ENCODE measurements at places on chromosomes 3 and 15.

- peak; percentile 68 for DNase-seq
These were observed 397.4 kb downstream of the OTOL1 start for GRCh38 chr3:161893972-161894371.

DNA sequence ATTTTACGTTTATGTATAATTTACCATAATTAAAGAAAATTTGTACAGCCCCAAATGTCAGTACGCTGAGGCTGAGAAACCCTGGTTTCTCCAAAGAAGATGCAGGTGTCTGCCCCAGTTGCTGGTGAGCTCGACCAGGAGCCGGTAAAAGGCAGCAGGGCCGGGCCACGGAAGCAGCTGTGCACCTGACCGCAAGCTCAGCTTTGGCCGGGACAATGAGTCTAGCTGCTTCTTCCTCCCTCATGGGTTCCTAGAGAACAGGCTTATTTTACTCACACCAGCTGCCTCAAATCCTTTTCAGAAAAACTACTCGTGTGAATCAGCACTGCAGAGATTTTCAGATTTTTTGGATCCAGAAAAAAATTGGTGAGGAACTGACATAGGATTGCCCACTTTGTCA is 18.0 kb upstream of the ZXDC start:
- DNase-seq, result no peak

GRCh38 chr15:25860885-25861866 is 2.0 kb downstream of the ATP10A start:
- DNase-seq, result peak; percentile 39

- no peak for DNase-seq
These were observed 465.2 kb downstream of the IL5RA start for GRCh38 chr3:2645001-2645400.

DNA sequence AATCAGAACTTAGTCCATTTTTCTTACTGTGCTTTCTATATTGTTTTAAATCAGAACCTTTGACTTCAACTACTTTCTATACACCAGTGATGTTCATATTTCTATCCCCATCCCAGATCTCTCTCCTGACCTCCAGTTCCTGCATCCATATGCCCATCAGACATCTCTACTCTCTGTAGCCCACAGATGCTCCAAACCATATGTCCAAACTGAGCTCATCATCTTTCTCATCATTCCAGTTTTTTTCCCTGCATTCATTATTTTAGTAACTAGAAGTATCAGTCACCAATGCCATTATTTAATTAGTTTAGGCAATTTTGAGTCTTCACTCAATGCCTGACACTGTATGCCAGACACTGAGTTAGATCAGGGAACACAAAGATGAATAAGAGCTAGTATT is 25.4 kb upstream of the IL16 start:
- no peak for DNase-seq

DNA sequence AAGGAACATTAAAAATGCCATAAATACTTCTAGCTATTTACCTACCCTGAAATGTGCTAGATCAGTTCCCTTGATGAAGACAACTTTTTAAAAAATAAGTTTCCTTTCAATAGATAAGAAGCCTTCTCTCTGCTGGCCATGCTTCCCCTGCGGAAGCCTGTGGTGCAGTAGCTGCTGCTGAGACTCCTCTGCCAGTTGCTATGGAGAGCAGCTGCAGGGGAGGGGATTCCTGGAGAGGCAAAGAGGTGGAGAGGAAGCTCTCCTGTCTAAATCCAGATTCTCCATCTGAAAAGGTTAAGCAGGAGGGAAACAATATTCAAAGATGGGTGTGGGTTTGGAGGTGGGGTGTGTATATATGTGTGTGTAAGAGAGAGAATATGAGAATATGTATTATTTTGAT is 69.8 kb upstream of the BFSP2 start:
- no peak for DNase-seq

DNA sequence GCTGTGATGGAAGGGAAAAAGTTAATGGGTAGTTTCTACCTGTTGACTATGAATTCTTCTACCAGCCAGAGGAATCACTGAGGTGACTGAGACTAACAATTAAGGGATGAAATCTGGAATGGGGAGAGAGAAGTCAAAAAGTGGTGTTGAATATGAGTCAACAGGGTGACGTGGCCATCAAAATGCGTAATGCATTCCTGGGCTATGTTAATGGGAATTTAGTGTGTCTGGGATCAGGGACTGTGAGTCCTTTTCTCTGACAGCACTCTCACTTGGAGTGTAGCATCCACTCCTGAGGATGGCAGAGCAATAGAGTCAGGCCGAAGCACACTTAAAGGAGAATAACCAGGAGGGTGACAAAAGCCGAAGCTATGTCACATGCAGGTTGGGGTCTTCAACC is 60.4 kb downstream of the MESD start:
- peak; percentile 87 for DNase-seq

DNA sequence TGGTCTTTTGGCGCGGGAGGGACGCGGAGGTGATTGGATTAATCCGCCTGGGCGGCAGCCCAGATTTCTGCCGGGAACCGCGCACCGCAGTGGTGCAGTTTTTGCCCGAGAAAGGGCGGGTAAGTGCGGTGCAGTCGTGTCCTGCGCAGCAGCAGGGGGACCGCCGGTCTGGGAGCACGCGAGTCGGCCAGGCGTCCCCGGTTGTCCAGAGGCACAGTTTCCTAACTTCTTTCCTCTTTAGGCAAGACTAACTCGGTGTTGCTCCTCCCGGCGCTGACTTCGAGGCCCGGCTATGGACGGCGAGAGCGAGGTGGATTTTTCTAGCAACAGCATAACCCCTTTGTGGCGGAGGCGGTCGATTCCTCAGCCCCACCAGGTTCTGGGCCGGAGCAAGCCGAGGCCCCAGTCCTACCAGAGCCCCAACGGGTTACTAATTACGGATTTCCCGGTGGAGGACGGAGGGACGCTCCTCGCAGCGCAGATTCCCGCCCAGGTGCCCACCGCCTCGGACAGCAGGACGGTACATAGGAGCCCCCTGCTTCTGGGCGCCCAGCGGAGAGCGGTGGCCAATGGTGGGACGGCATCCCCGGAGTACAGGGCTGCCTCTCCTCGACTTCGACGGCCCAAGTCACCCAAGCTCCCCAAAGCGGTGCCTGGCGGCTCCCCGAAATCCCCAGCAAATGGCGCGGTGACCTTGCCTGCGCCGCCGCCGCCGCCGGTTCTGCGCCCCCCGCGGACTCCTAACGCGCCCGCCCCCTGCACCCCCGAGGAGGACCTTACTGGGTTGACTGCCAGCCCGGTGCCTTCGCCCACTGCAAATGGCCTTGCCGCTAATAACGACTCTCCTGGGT is 736 bp downstream of the ARHGEF26 start:
- DNase-seq, result peak; percentile 36

- DNase-seq, result peak; percentile 37
These were observed 155.9 kb upstream of the FEZF2 start for GRCh38 chr3:62529230-62529629.

- peak; percentile 7 for DNase-seq
These were observed at the start of gene PARP15 for GRCh38 chr3:122577409-122578031. Gene PARP15, plus strand, starts transcription at chr3:122577650. Its CDS starts 18 bp downstream, at chr3:122577668.

DNA sequence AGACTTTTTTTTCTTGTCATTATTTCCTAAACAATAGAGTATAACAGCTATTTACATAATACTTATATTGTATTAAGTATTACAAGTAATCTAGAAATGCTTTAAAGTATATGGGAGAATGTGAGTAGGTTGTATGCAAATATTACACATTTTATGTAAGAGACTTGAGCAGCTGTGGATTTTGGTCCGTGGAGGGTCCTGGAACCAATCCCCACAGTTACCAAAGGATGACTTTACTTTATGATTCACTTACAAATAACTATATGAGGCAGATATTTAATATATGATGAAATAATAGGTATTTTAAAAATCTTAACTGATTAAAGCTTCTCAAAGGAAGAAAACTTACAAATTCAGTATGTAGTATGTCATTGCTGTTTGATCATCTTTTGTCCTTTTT is 56.3 kb downstream of the PPP2R3A start:
- DNase-seq, result peak; percentile 63

DNA sequence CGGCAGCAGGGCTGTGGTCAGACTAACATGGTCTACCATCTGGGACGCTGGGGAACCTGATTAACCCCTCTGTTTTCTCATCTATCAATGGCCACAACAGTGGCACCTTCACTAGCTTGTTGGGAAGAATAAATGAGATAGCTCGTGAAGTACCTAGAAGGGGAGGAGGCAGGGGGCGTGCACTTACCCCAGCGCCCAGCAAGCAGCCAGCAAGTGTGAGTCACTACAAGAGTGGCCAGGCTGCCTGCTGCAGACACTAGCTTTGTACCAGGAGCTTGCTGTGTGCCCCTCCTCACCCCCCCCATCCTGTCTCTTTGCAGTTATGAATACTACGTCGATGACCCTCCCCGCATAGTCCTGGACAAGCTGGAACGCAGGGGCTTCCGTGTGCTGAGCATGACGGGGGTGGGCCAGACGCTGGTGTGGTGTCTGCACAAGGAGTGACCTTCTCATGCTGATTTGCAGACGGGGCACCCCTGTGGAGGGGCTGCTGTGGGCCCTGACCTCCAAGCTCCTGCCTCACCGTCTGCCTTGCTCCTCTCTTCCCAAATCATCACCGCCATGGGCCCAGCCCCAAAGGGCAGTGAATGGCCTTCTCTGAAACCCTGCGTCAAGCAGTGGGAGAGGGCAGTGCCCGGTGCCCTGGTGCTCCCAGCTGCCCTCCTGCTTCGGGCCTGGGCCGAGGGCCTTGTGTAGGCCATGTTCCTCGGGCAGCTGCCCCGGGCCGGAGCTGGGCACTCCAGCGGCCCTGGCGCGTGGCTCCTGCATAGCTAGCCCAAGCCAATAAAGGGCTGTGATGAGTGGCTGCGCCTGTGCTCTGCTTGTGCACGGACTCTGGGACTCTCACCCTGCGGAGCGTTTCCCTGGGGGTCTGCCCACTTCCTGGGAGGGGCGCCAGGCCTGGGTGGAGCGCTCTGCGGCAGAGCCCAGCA is 2.6 kb upstream of the C15orf62 start:
- DNase-seq, result no peak

- no peak for DNase-seq
These were observed 130.6 kb downstream of the TPRA1 start for GRCh38 chr3:127459891-127460290.

- DNase-seq, result no peak
These were observed 735 bp downstream of the STIMATE start for GRCh38 chr3:52896613-52897012.

DNA sequence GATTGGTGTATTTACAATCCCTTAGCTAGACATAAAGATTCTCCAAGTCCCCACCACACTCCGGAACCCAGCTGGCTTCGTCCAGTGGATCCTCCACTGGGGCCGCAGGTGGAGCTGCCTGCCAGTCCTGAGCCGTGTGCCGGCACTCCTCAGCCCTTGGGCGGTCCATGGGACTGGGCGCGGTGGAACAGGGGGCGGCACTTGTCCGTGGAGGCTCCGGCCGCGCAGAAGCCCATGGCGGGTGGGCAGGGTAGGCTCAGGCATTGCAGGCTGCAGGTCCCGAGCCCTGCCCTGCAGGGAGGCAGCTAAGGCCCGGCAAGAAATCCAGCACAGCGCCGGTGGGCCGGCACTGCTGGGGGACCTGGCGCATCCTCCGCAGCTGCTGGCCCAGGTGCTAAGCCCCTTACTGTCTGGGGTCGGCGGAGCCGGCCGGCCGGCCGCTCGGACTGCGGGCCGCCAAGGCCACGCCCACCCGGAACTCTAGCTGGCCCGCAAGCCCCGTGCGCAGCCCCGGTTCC is 3.5 kb upstream of the RNU5B-1 start:
- DNase-seq, result no peak

- DNase-seq, result peak; percentile 38
These were observed 162.3 kb downstream of the PGPEP1L start for GRCh38 chr15:98845138-98845884.

DNA sequence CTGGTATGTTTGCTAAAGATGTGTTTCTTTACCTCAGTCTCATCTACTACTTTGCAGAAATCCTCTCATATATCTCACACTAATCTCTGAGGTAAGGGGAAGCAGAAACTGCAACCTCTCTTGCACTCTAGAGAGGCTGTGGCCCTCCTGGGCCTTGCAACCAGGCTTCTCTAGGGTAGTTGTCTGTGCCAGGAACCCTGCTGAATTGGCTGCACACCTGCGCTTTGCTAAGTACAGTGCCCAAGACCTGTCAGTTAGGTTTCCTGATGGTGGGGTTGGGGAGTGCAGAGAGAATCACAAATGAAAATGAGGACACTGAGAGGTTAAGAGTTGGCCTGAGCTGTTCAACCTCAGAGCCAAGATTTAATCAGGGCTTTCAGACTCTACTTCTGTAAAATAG is 117.2 kb upstream of the PLXNA1 start:
- DNase-seq, result no peak

GRCh38 chr15:86327230-86327865 is 247.7 kb downstream of the AGBL1 start:
- no peak for DNase-seq

DNA sequence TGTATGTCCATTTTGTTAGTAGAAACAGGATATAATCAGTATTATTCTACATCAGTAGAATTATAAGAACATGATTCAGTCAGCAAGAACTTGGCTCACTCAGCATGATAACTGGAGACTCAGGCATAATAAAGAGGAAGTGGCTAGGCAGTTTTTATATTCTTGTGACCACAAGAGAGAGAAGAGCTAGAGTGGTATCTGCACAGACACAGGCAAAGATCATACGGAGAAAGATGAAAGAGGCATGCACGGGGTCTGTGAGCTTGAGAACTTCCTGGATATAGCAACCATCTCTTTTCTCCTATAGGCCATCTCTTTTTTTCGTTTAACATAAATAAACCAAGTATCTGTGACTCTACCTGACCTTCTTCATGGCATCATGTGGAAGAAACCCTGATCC is 46.8 kb downstream of the MYO5A start:
- peak; percentile 90 for DNase-seq

DNA sequence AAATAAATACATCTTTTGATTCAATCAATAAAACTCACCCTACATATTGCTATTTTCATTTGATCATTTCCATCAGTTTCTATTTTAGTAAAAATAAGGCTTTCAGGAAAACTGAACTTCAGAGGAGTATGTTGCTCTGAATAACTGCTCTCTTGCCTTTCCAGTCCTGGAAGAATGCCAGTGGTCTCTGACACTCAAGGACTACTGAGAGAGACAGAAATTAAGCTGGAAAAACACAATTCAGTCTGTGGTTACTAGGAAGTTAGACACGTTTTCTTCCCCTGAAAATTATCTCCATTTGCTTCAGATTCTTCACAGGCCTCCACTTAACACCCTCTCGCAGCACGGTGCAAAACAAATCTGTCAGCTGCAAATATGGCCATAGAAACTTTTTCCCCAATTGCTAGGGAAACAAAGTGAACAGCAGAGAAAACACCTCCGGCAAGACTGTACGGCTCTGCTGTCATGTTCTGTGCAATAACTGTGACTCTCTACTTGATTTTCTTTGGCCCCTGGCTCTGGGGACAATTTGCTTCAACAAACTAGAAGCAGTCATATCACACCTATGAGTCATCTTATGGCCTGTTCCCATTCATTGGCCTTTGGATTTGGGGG is 353.0 kb downstream of the MAGI1 start:
- peak; percentile 65 for DNase-seq

All from fibroblast of skin of right biceps (primary cell).